ENCODE measurements at places on chromosomes 11 and 22. TPM values are rescaled to one million over a fixed set of nuclear protein-coding genes. Genes with fewer than 3 reads are reported as not detected.

The OR51E2 gene
- total RNA-seq: not detected

The BTBD10 gene
- total RNA-seq: 188 TPM

The DAGLA gene
- 1.7 TPM for total RNA-seq

The TRIM29 gene
- 0.69 TPM for total RNA-seq

Measured in renal cortical epithelial cell (primary cell).